ENCODE measurements at places on chromosomes 2 and 18.

DNA sequence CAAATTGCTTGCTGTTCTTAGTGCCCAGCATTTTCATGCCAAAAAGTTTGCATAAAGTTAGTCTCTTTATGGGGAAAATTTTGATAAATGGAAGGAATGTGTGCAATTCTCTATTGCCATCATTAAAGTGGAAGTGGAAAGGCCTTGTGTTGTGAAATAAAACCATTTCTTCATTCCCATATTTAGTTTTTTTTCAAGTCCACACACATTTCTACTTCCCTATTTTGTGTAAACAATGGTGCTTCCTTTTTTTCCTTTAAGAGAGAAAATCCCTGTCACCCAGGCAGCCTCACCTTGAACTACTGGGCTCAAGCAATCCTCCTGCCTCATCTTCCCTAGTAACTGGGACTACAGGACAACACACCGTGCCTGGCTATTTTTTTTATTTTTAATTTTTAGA, 42.3 kb upstream of the NCOA1 start:
- DNase-seq: no peak

DNA sequence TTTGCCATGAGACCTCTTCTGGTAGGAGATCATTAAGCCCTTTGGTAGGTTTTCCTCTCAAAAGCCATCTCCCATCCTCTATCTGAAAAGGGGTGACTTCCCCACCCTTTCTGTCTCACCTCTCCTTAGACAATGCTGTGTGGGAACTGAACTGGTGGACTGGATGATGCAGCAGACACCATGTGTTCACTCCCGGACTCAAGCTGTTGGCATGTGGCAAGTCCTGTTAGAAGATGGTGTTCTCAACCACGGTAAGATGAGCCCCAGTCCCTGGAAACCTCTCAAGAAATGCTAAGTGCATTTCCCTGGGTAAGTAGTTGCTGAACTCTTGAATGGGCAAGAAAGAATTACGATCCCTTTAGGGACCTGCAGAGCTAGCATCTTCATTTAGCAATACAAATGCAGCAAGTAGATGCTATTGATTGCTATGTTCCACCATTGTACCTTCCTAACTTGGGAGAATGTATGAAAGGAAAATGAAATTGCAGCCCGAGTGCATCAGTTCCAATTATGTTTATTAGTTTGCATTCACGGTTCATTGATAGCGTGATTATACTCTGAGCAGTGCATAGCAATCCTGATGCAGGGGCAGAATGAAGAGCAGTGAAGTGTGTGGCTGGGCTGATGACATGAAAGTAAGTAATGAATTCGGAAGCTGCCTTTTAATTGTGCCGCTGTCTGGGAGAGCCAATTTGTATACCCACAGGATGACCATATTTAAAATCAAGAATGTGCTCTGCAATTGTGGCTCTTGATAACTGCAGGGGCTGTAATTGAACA, 110.0 kb upstream of the MAP3K20 start:
- no peak for DNase-seq

- no peak for DNase-seq
Measured at GRCh38 chr2:64283006-64283570, 138.9 kb upstream of the PELI1 start.

DNA sequence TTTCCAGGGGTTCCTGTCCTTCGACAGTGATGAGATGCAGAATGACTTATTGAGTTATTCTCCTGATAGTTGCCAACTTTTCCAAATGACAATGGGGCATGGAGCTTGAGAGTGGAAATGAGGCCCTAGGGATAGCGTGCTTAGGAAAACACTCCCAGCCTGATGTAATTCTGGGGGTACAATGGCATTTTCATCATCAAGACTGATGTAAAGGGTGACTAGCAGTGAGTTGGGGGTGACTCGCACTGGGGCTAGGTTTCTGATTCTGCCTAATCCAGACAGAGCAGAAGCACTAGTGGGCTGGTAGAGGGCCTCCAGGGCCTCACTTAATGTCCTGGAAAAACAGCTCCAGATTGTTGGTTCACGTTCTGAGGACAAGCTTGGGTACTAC, 34.0 kb upstream of the IL37 start:
- DNase-seq: no peak

DNA sequence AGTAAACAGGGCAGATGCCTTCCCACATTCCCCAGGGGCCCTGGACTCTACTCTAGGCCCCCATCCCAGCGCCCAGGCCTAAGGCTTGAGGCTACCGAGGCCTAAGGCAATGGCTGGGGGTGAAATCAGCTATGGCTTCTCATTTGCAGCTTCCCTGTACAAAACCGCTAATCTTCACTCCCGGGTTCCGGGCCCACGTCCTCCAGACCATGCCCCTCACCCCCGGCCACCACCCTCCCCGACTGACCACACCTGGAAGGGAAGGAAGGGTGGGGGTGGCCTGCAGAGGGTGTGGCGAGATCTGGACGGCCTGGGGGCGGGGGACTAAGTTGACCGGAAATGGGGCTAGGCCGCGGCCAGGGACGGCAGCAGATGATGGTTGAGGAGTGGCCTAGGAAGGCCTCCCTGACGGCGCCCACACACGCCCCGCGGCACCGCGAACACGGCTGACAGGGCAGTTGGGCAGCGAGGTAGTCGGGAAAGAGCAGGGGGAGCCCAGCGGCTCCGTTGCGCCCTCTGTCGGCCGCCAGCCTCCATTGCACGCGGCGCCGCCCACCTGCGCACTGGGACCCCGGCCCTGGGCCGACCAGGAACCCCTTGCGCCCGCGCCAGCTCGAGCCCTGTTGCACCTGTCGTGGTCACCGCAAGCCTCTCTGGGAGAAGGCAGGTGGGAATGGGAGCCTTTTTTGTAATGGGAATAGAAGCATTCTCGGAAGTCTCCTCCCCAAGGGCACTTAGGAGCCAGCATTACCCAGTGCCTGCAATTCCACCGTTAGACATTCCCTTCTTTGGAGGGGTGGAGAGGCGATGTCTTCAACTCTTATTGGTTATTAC, 117.1 kb upstream of the STPG4 start:
- peak; percentile 27 for DNase-seq

DNA sequence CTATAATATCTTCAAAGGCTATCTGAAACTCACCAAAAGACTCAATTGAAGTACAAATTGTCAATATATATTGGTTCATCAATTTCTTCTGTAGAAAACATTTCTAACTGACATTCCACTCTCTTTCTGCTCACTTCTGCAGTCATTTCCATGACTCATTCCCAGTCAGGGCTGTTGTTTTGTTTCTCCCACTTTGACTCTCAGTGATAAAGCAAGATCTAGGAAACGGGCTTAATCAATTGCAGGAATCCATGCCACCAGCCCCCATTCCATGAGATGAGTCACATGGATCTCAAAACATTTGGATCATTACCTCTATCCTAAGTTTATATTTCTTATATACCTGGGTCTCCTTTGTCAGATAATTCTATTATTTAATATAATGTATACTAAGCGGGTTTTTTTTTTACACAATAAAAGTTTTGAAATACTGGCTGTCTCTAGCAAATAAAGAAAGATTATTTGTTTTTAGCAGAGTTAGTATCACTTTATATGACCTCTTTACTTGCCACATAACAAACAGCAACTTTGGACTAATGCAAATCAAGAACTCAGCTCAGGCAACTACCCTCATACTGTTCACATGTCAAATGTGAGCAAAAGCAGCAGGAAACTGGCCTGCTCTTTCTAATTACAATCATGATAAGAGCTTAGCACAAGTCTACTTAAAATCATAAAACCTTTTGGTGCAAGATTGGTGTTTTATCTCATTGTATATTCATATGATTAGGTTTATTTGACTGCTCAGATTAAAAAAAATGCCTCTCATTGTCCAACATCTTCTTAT, 251.1 kb upstream of the PIK3C3 start:
- DNase-seq: no peak

- no peak for DNase-seq
Measured at GRCh38 chr2:31563273-31563839, 17.4 kb downstream of the SRD5A2 start.

GRCh38 chr2:27810455-27810854, 38.9 kb downstream of the MRPL33 start:
- no peak for DNase-seq

DNA sequence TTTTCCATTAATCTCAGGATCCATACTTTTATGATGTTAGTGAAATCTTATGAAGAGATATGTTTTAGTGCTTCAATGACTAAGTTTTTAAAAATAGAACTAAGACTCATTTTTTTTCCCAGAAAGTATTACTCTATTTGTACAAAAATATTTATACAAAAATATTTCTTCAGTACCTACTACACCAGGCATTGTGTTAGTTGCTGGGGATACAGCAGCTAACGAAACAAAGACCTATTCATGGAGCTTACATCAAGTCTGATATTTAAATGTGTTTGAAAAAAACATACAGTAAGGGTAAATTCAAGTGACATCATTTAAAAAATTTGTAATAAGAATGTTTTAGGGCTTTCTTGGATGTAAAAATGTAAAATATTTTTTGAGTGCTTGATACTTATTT, 11.6 kb downstream of the VAPA start:
- no peak for DNase-seq

DNA sequence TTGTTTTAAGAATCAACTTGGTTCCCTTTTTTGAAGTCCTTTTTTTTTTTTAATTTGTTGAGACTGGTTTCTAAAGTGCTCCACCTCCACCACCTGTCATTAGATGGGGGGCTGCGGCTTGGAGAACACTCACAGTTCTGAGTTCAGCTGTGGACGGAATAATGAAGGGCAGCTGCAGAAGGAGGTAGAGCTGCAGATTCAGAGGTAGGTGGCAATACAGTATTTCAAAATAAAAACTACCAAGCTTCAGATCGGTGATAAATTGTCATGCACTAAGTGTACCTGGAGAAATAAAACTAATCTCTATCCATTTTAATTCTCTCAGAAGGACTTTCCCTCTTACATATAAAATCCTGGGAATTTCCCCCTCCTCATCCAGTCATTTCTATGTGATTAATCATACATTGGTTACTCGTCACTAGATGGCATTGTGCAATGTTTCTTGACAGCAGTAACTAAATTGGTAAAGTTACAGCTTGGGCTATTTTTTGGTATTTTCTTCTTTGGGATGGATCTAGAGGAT, 81.1 kb upstream of the SLC39A10 start:
- no peak for DNase-seq

GRCh38 chr18:32683044-32683443, 89.8 kb downstream of the KLHL14 start:
- no peak for DNase-seq

DNA sequence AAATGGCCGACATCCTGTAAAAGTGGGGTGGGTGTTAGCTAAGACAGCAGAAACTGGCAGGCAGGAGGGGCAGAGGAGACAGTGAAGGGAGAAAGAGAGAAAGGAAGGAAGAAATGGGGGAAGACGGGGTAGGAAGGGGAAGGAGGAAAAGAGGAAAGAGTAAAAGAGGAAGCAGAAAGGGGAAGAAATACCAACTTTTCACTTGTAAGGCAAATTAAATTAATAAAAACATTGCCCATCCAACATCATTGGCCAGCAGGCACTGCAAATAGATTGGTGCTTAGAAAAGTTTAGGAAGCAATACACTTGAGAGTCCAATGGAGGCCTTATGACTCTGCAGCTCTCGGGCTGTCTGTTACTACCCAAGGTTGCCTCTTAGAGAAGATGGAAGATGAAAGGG, 116.7 kb downstream of the TNS1 start:
- no peak for DNase-seq

GRCh38 chr2:142926445-142926844, 49.0 kb downstream of the KYNU start:
- no peak for DNase-seq

DNA sequence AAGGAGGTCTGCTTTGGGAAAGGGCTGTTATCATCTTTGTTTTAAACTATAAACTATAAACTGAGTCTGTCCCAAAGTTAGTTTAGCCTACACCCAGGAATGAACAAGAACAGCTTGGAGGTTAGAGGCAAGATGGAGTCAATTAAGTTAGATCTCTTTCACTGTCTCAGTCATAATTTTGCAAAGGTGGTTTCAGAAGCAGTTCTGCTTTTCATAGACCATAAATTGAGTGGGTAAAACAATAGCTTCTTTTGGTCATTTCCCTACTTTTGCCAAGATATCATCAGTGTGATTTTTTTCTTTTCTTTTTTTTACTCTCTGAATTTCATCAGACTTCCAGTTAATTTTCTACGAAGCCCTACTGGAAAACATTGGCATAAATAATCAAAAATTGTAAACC, 117.0 kb downstream of the AP1S3 start:
- DNase-seq: no peak

GRCh38 chr18:80175451-80176204, 66.6 kb downstream of the ADNP2 start:
- peak; percentile 95 for DNase-seq

- no peak for DNase-seq
Measured at GRCh38 chr2:160838691-160839090, 321.5 kb upstream of the TANK start.

GRCh38 chr2:55887901-55888624, 35.5 kb downstream of the EFEMP1 start:
- no peak for DNase-seq

DNA sequence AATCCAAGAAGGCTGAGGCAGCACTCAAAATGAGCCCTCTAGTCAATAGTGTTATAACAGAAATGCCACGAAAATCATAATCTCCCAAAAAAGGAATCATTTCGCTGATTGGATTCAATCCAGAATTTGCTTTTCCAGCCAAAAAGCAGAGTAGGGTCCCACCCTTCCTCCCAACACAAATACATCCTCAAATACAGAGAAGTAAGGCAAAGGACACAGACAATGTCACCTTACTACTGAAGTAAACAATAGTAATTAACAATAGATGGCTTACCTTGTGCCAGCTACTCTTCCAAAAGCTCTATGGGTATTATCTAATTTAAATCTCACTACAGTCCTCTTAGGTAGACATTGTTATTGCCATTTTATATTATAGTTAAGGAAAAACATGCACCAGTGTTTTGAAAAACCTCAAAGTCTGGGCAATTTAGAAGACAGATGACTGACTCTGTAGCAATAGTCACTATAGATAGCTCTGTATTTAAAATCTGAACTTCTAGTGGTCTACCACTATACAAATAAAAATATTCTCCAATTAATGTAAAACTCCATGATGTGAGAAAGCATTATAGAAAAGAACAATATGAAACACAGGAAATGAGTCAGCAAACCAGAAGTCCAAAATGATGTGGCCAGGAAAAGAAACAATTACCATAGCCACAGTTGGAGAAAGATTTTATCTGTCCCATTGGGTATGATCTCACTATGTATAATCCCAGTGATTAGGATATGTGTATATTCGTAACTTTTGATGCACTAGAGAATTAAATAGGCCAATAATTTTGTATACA, 305.0 kb upstream of the ERBB4 start:
- no peak for DNase-seq

DNA sequence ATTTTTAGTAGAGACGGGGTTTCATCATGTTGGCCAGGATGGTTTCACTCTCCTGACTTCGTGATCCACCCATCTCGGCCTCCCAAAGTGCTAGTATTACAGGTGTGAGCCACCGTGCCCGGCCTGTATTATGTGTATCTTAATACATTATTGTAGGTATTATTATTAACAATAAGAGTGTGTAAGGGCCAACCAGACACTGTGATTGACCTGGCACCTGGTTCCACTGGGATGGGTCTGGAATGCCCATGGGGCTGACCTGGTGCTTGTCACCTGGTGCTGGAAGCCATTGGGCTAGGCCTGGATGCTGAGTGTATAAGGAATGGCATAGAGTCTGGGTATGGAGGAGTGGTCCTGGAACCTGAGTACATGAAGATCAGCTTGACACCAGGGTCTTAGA, 906.9 kb upstream of the TMEFF2 start:
- no peak for DNase-seq

GRCh38 chr2:40483549-40484243, 31.8 kb upstream of the SLC8A1 start:
- no peak for DNase-seq
